ENCODE measurements at places on chromosomes 4 and X.

DNA sequence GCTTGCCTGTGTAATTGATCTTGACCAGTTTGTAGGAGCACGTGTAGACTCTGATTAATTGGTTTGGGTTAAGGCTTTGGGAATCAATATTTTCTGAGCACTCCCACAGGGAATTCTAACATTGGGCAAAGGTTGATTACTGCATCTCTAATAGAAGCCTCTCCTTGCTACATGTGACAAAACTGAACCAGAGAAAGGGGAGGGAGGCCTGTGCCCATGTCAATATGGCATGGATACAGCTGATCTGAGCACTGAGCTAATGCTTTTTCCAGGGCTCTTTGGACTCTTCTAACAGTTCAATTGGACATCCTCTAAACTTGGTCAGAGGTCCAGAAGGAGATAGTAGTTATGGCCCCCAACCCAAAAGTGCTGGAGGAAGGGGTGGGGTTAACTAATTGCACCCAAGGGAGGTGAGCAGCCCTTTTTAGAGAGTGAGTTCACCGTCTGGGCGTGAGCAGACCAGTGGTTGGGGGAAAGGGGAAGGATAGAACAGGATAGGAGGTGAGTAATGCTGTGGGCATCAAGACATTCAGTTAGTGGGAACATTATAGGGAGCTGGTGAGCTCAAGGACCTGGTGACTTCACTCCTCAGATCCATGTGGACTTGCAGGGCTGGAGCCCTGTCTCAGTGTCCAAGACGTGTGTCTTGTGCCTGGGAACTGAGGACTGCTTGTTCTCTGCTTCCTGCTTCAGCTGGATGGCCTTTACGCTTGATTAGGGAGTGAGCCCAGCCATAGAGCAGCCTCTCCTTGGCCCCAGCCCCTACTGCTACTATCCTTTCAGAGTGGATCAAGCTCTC lies 22.8 kb downstream of the MSN start:
- no peak for DNase-seq

GRCh38 chr4:3077796-3078195 lies 3.3 kb downstream of the HTT start:
- DNase-seq: peak; percentile 63

DNA sequence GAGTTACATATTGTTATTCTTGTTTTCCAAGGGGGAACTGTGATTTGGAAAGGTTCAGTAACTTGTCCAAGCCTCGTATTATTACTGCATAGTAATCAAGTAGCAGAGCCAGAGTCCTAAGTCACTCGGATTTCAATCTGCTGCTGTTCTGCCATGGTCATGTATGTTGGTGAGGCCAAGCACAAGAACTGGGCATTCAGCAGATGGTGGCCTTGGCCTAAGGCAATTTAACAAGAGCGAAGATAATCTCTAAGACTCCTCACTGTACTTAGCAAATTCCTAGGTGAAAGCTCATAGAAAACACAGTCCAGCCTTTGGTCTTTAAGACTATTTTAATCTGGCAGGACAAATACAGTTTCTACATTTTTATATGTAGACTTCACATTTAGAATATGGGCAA lies 64.8 kb downstream of the NDST3 start:
- DNase-seq: no peak

GRCh38 chr4:184823014-184823413 lies 2.8 kb downstream of the ACSL1 start:
- no peak for DNase-seq

GRCh38 chrX:129557844-129558480 lies 17.9 kb downstream of the OCRL start:
- no peak for DNase-seq

GRCh38 chr4:42048394-42048793 lies 58.1 kb downstream of the SLC30A9 start:
- DNase-seq: no peak

GRCh38 chr4:90215286-90215685 lies 88.1 kb downstream of the CCSER1 start:
- DNase-seq: no peak

DNA sequence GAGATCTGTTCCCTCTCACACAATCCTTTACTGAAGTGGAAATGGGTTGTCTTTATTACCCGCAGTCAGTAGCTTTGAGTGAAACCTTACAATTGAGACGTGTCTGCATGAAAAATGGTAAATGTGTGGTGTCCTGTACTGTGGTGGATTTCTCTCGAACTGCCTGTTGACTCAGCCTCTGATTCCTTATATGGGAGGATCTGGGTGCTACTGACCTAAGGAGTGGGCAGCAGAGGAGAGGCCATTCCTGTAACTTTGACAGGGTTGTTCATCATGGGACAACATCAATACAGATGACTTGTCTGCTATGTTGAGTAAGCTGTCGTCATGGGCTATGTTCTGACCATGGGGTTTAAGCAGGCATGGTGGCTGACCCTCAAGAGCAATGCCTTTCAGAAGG lies 159.6 kb upstream of the WDR1 start:
- DNase-seq: no peak

DNA sequence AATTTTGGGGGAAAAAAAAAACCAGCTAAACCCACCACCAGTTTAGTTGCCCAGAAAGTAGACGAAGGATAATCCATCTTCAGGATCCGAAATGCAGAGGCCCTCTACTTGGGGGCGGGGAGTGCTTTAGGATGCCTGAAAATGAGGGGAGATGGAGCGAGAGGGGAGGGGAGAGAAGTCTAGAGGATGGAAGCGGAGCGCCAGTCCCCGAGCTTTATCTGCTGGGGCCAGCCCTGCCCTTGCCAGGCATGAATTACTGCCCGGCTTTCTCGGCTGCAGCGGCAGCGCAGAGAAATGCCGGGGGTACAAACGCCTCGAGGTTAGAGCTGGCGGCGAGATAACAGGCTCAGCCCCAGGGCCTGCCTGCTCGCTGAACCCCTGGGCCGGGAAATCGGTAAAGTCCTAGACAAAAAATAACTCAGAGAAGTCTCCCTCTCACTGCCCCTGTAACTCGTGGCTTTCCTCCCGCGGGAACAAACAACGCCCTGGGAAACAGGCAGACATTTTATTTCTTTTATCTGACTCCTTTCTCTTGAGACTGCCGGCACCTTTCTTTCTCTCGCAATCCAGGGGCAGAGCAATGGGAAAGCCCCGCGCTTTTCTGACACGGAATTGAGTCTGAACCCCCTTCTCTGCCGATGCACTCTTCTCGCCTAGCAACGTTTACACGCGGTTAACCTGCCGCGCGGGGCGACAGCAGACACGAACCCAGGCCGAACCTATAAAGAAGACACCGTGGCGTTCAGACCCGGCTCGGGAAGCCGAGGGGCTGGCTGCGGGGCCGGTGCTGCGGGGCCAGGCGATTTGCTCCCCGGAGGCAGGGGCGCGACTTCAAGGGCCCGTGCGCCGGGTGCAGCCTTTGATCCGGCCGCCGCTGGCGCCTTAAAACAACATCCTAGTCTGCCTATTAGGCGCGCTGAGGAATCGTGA lies 3.1 kb upstream of the MSX1 start:
- no peak for DNase-seq

- DNase-seq: no peak
These were observed 315.0 kb upstream of the NR3C2 start for GRCh38 chr4:148757171-148757570.

All from activated CD4-positive, alpha-beta T cell treated with anti-CD3 and anti-CD28 coated beads, Interleukin-2, Interleukin-4, amounts not matched to agents 100 ng/mL and 50 ng/mL, durations not matched to agents 16 hours and 8 hours (primary cell).